MV-4-11 (cell line): ENCODE measurements at places on chromosomes 7 and 10.

GRCh38 chr7:24422441-24423010 is 138.5 kb downstream of the NPY start:
- DNase-seq, result no peak

DNA sequence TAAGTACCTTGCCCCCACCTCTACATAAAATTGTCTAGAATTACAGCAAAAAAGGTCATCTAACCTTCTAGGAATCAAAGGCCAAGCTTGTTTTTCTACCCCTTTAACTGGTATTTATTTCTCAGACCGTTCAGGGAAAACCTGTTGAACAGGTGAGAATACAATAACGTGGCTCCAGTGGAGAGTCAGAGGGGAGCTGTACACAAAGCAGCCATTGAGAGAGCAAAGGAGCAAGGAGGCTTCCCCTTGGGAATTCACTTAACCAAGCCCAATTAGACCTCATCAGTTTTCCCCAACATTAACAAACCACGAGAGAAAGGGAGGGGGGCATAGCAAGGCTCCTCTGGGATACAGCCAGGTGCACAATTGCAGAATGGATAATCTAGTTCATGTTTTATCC is 101.9 kb downstream of the ELMO1 start:
- no peak for DNase-seq

DNA sequence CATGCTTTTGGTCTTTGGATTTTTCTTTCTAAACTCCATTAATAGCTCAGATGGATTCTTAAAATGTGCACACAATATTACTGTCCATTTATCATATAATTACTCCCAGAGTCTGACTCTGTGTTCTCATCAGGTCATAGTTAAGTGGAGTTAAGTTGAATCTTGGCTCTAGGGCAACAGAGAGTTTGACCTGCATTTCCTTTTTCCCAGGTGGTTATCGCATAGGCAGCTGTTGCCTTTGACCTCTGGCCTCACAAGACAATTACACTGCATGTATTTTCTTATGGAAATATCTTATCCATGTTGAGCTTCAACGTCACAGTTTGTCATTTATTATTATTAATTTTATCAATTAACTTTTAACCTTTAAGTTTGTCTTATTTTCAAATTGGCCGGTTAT is 237.5 kb upstream of the HGF start:
- DNase-seq, result no peak

DNA sequence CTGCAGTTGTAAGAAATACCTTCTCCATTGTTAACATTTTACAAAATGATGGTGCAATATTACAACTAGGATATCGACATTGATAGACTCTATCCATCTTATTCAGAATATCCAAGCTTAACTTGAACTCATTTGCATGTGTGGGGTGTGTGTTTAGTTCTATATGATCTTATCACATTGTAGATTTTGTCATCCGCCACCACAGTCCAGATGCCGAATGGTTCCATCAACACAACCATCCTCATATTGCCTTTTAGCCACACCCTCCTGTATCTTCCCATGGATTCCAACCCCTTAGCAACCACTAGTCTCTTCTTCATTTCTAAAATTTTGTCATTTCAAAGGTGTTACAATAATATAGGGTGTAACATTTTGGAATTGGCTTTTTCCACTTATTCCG is 452.9 kb upstream of the AKR1E2 start:
- no peak for DNase-seq
